ENCODE measurements at places on chromosomes 3 and 15. TPM values are rescaled to one million over a fixed set of nuclear protein-coding genes. Genes with fewer than 3 reads are reported as not detected.

The MON1A gene
- total RNA-seq: 11.3 TPM

- no peak for DNase-seq
Observed at GRCh38 chr15:57253082-57253481, 123.2 kb upstream of the CGNL1 start.

- no peak for DNase-seq
Observed at GRCh38 chr15:80587816-80588456, 107.2 kb upstream of the ABHD17C start.

- no peak for DNase-seq
Observed at GRCh38 chr3:44280631-44281030, 38.9 kb downstream of the TOPAZ1 start.

GRCh38 chr3:176919836-176920765 is 277.2 kb downstream of the TBL1XR1 start:
- DNase-seq: no peak

GRCh38 chr15:80755885-80756284 is 23.3 kb upstream of the CEMIP start:
- DNase-seq: no peak

DNA sequence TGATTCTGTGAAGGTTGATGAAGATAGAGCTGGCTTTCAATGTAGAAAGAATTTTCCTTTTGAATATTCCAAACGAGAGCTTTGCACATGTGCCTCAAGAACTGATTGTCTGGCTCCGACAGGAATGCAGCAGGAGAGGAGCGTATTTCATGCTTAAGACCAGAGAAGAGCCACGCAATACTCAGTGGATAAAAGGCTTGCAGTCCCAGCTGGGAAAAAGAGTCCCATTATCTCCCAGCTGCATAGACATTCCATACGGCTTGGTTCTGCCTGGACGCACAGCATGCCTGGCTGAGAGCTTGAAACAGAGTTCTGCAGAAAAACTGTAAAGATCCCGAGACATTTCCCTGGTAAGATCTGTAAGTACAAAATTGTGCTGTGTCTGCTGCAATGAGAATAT is at the start of gene CNTN6:
Gene CNTN6 (plus strand): TSS at position 254 of the 400 bp plus-strand sequence. CDS start 54,985 bp downstream, outside the sequence.
- no peak for DNase-seq

DNA sequence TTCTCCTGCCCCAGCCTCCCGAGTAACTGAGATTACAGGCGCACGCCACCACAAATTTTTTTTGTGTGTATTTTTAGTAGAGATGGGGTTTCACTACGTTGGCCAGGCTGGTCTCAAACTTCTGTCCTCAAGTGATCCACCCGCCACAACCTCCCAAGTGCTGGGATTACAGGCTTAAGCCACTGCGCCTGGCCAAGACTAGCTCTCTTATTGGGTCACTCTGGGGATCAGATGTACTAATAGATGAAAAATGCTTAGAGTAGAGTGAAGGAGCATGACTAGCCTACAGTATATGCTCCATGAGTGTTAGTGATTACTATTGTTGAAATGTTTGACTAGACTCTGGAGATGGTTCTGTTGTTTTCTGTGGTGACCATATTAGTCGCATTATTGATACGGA is 21.8 kb downstream of the RARB start:
- DNase-seq: no peak

DNA sequence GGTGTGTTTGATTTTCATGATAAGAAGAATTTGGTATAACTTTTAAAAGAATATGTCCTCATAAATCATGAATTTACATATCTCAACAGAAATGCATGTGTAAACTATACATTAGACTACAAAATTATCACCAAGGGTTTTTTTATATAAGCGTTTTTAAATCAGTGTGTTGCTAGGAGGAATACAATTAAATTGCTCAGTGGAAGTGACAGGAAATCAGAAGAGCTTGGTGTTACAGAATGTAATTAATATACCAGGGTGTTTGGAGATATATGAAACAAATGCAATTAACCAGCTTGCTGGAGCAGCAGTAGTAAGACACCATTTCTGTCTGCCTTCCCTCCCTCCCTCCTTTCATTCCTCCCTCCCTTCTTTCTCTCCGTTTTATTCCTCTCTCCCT is 2.4 kb downstream of the ROBO2 start:
- DNase-seq: no peak

Data from OCI-LY7 (cell line).